ENCODE measurements at places on chromosomes 3 and 15.
A peak's percentile ranks its signal among the peaks of the same experiment; 100 is the strongest.

DNA sequence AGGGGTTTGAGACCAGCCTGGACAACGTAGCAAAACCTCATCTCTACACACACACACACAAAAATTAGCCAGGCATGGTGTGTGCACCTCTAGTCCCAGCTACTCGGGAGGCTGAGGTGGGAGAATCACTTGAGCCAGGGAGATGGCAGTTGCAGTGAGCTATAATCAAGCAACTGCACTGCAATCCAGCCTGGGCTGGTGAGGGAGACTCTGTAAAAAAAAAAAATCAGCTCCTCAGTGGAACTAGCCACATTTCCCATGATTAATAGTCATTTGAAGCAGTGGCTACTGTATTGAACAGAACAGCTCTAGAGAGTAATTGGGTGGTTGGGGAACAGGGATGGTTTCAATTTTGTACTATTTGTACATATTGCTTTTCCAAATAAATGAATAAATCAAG is 11.5 kb upstream of the FBXO40 start:
- DNase-seq = no peak

DNA sequence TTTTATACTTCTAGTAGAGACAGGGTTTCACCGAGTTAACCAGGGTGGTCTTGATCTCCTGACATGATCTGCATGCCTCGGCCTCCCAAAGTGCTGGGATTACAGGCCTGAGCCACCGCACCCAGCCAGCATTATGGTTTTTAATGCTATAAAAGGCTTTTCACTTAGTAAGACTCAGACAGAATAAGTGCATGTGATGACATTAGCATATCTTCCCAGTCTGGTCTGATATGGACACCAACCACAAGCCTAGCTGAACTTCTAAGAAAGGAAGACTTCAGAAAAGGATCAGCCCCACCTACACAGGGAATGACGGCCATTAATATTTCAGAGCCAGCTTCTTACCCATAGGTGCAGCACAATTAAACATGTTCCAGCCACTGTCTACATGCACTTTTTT is 27.0 kb downstream of the GRK7 start:
- no peak for DNase-seq

DNA sequence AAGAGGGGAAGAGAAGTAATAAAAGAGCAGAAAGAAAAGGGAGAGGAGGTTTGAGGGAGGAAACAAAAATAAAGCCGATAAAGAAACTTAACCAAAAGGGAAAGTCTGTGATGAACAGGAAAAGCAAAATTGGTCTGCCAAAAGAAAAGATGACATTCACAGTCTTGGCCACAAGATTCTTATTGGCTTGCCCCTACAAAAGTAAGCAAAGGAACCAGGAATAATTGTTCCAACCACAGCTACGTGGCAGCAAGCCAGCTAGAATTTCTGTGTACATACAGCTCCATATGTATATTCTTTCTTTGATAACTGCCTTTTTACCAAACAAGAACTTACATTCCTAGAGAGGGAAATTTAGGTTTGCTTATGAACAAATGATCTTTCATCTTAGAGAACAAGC is 79.6 kb downstream of the MLH1 start:
- peak; percentile 31 for DNase-seq

DNA sequence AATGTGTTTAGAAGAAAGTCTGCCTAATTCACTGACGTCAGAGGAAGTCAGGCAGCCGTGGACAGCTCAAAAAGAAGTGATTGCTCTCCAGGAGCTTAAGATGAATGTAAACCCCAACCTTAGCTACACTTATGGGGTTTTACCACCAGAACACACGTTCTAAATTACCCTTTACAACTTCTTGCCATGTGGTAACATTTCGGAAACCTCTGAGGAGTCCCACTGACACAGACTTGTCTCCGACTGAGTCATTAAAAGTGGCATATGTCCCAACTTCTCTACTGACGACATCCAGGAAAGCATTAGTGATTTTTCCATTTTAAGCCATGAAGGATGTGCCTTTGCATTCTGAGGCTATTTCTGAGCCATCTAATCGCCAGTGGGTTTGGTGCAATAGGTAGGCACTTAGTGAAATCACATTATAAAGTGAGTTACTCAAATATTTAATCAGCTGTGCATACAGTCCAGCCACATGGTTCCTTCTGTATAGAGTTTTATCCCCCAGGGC is 32.4 kb downstream of the C2CD4A start:
- DNase-seq = peak; percentile 83

DNA sequence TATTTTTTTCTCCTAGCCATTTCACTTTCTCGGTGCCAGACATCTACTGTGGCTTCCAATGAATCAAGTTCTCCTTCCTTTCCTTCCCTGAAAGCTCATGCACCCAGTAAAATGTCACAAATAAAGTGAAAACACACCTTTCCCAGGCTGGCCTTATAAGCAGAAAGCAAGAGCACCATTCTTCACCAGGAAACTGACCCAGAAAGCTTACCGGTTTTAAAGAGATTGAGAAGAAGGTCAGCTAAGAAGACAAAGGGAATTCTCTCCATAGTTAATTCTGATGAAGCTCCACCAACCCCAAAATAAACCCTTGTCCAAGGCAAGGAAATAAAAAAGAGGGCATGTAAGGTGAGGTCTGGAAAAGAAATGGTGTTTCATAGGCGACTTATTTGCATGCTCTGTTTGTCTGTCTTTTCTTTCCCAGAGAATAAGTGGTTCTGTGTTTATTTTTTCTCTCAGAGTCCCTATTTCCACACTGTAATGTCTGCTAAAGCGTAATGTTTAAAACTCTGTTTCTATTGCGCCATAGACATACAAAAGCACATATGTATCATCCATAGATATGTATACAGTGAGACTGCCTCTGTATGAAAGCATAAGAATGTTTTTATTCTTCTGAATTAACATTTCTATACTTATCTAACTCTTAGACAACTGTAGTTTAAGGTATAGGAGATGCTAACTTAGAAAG is 2.8 kb downstream of the LSAMP start:
- DNase-seq = no peak

DNA sequence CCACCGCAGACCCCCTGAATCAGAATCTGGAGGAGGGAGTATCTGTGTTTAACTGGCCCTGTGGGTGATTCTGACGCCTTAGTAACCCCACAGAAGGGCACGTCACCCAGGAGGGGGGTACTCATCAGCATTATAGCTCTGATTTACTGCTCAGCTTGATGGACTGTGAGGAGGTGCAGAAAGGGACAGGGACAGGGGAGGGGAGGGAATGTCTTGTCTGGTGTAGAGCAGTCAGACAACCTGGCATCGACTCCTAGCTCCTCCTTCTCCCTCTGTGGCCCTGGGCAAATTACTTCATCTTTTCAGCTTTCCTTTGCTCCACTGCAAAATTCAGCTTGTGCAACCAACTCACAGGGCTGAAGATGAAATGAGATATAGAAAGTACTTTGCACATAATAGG is 42.3 kb upstream of the GLCE start:
- no peak for DNase-seq

DNA sequence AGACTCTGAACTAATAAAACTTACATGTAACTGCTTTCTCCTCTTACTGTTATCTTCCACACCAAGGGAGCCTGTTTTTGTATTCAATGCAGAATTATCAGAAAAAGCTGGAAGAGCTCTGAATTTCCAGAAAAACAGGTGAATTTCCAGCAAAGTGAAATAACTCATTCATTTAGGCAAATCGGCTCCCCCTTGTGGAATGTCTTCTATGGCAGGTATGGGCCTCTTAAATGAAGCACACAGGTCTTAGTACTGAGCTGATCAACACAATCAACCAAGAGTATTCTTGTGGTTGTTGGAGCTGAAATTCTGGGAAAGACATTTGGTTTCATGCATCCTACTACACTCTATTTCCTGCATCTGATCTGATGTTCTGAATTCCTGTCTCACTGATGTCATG is 31.0 kb upstream of the PTPRG start:
- no peak for DNase-seq

DNA sequence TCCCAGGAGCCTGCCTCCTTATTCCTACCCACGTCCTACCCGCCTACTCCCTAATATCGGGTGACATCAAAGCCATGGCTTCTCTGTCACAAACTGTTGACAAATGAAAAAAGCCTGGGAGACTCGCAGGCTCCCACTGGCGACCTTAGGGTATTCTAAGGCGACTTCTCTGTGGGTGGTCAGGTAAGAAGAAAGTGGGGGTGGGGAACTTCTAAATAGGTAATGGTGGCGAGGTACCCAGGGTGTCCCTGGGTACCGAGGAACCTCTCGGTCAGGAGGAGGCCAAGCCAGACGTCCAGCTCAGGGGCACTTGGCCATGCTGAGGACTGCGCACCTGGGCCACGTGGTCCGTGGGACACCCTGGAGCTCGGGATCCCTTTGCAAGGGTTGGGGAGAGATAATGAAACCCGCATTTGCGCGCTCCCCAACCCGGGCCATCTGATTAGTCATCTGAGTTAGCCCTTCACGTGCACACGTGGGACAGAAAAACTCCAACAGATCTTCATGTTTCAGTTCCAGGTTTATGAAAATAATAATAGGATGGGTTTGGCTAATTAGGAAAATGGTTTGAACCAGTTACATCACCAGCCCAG is 78.2 kb downstream of the NR2F2 start:
- no peak for DNase-seq

DNA sequence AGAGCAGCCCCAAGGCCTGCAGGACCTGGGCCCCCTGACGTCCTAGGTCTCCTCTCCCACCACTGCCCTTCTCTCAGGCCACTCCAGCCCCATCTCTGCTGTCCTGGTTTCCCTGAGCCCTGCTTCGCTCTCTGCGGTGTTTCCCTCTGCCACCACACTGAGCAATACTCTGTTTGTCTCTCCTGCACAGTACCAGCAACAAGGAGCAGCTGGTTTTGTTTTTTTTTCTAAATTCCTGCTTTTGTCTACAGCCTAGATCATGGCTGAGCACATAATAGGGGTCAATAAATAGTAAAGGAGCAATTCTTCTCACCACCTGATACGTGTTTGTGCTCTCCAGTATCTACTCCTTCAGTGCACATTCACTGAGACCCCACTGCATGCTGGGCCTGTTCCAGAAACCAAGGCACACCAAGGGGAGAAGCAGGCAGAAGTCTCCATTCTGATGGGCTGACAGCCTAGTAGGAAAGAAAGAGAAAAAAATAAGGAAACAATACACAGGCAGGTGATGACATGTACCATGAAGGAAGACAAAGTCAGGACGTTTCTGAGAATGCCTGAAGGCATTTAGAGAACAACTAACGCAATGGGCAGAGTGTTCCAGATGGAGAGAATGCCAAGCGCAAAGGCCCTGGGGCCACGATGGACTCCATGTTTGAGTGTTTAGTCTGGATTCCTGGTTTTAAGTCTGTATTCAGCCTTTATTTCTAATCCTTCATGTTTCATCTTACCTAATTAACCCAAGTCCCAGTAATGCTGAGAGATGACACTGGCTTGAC is 6.0 kb upstream of the ACAD9 start:
- DNase-seq = no peak

DNA sequence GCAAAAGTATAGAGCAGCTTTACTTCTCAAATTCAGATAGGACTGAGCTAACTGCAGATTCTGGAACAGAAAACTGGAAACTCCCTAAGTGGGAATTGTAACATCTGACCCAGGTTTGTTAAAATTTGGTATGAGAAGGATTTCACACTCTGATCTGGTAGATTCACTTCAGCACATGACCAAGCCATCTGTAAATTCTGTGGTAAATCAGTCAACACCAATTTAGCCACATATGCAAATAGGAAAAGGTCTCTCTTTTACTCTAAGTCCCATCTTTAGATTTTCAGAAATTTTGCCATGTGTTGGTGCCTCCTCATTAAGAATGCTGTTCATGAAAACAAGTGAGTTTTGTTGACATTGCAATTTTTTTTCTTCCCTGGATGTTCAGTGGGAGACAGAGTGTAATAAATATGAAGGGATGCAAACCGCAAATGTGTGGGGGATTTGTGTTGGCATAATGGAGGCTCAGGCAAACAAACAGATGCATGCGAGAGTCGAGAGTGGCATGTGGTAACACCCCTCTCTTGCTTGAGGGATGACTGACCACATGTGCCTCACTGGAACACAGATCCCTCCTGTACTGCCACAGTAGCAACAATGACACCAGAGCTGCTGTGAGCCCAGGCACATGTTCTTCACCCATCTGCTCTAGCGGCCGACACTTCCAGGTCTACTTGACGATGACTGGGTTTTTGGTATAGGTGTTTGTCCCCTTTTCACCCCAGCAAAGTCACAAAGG is 146.6 kb downstream of the FEZF2 start:
- DNase-seq = no peak

GRCh38 chr3:55343486-55344357 is 143.4 kb downstream of the WNT5A start:
- peak; percentile 27 for DNase-seq

DNA sequence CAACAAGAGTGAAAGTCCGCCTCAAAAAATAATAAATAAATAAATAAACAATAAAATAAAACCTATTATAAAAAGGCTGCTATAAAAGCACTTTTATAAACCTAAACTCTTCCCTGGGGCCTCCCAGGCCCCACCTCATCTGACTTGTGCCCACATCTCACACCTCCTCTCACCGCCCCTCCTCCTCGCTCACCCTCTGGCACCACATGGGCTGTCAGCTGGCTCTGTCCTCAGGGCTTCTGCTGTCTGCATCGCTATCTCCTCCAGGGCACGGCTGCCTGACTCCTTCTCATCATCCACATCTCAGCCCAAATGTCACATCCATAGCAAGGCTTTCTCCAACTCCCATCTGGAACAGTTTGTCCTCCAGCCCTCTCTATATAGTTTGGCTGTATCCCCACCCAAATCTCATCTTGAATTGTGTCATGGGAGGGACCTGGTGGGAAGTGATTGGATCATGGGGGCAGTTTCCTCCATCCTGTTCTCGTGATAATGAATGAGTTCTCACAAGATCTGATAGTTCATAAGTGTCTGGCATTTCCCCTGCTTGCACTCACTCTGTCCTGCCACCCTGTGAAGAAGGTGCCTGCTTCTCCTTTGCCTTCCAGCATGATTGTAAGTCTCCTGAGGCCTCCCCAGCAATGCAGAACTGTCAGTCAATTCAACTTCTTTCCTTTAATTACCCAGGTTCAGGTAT is 8.8 kb upstream of the SH3BP5 start:
- DNase-seq = no peak

- DNase-seq = no peak
Measured at GRCh38 chr15:58472821-58473581, 41.2 kb downstream of the LIPC start.

- DNase-seq = no peak
Measured at GRCh38 chr15:32966512-32966911, 228.0 kb downstream of the FMN1 start.

- no peak for DNase-seq
Measured at GRCh38 chr3:189570916-189571315, 60.3 kb upstream of the TP63 start.

- no peak for DNase-seq
Measured at GRCh38 chr3:157610876-157611535, 107.8 kb upstream of the VEPH1 start.

- no peak for DNase-seq
Measured at GRCh38 chr15:47332481-47332880, 384.8 kb upstream of the SEMA6D start.

DNA sequence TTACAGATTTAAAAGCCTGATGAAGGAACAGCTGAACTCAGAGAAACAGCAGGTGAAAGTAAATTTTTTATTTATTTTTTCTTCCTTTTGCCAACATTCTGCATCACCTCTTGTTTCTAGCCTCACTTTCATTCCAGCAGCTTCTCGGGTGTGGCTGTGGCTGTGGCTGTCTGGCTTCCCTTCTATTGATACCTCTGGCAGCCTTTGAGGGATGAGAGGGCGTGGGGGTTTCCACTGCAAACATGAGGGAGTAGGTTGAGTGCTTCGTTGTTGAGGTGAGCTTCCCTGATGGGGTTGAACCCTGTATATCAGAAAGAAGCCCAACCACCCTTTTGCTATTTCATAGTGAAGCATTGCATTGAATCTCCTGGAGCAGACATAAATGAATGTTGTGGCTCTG is 6.2 kb upstream of the TMC3 start:
- no peak for DNase-seq

GRCh38 chr15:100592898-100593297 is 9.1 kb downstream of the LINS1 start:
- no peak for DNase-seq

Measured in AG20443 (cell line).